ENCODE measurements at places on chromosomes 2 and 18.

DNA sequence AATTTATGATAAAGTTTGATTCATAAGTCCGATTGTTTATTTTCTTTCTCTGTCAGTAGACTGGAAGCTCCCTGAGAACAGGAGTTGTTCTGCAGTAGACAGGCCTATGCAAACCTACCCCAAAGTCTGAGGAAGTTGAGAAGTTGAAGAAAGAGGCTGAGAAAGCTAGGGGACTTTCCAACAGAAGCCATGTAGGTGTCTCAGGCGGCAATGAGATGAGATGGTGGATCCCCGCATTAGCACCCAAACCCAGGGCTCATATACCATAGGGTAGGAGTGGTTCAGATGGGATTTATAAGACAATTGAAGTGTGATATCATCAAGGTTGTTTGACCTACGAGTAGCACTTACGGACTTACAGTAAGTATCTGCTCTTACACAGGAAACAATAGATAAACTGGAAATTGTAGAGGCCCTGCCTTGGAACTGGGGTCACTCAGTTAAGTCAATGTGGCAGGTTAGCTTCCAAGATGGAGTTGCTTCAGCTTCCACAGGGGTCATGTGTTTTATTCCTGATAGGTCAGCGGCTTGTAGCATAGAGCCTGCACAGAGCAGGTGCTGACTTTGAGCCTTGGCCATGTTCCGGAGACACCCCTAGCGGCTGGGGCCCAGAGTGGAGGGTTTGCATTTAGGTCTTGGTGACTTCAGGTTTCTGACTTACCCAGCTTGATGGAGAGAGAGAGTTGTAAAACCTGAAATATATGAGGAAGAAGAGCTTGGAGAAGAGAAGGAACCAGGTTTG is 2.3 kb upstream of the PSD4 start:
- no peak for DNase-seq

DNA sequence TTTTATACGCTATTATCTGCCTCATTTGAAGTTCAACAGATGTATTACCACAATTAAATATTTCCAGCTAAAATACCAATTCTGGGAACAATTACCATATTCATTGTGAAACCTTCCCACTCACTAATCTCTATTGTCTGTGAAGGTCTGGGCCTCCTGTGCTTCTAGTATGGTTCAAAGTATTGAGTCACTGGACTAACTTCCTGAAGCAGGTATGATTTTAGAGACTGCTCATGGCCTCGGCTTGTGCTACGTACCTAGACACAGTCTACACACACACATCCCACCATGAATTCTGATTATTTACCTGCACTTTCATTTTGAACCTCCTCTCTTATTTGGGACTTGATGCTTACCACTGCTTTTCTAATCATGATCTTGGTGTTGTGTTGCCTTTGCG is 180.7 kb upstream of the EPHA4 start:
- DNase-seq = no peak

GRCh38 chr2:172162739-172163336 is 60.1 kb upstream of the DLX2 start:
- DNase-seq = no peak

DNA sequence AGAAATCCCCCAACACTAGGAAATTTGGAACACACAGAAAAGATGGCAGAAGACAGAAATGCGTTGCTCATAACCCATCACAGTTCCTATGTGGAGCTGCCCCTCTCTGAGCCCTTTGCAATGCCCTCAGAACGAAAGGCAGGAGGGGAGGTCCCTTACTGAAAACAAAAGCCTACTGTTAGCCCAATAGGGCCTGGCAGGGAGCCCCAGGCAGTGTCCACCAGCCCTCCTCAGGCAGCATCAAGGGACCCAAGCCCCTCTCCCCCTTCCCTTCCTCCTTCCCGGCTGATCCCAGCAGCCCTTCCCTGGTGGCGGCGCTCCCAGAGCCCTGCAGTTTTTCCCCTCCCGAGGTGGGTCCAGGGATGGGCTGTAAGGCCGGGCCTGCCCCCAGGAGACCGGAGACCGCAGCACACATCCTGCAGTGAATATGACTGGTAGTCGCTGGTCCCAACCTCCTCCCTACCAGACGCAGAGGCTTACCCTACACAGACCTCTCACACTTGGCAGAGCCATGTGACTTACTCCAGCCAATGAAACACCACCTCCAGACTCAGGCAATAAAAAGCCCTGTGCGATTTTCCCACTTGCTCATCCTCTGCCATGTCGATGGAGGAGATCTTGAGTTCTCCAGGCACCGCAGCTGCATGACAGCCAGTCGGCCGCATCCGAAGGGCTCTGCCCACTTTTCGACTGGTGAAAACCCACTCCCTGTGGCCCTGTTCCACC is 19.4 kb upstream of the DUSP2 start:
- no peak for DNase-seq
